ENCODE measurements at places on chromosomes 16 and 17.

DNA sequence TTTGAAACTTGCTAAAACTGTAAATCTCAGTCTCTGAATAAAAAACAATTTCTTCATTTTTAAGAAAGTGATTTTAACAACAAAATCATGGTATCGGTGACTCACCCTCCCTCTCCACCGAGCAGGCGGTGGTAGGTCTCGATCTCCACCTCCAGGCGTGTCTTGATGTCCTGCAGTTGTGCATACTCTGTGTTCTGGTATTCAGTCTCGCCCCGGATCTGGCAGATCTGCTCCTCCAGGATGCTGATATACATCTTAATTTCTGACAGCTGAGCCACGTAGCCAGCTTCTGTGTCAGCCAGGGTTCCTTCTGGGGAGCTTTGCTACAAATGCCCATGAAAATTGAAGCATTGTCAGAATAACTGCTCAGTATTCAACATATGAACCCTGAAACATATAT, 15.4 kb upstream of the KRT24 start:
- no peak for DNase-seq

DNA sequence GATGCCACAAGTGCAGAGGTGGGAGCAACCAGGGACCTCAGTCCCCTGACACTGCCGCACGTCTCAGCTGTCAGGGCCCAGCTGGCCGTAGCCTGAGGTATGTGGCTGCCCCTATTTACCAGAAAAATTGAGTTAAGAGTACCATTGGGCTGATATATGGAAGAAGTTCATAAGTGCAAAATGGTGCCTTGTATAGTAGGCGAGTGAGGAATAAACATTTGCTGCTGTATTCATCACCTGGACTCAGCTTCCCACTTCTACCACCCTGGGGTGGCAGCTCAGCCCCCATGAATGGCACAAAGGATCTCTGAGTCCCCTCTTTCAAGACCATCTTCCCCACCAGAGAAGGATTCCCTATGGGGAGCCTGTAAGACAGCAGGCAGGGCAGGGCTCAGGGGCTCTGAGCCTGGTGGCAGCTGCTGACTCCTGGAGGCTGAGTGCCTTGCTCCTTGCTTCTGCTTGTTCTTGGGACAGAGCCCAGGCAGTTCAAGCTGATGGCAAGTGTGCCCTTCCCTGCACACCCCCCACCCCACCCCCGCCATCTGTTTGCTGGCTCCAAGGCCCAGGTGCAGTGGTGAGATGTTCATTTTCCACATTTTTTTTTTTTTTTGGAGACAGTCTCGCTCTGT, 29.0 kb downstream of the TRPV2 start:
- no peak for DNase-seq

GRCh38 chr16:15708096-15708495, 58.1 kb downstream of the NDE1 start:
- DNase-seq: no peak

DNA sequence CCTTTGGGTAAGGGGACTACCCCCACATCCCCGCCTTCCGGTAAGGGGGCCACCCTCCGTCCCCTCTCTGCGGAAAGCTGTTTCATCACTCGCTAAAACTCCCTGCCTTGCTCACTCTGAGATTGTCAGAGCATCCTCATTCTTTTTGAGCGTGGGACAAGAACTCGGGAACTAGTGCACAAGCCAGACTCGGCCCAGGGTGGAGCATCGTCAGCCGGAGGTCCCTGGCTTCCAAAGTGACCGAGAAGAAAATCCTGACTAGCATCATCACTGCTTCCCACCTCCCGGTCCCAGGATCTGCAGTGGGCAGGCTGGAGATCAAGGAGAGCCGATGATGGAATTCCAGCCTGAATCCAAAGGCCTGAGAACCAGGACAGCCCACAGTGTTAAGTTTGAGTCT, 380.3 kb downstream of the SEC14L1 start:
- DNase-seq: no peak

- DNase-seq: no peak
These were observed 163.6 kb upstream of the C17orf78 start for GRCh38 chr17:37212179-37212578.

- DNase-seq: no peak
These were observed 9.2 kb downstream of the FMNL1 start for GRCh38 chr17:45230787-45231480.

- no peak for DNase-seq
These were observed 213.4 kb upstream of the GSE1 start for GRCh38 chr16:85399583-85400284.

GRCh38 chr17:9809409-9809808, 12.5 kb downstream of the GSG1L2 start:
- no peak for DNase-seq

DNA sequence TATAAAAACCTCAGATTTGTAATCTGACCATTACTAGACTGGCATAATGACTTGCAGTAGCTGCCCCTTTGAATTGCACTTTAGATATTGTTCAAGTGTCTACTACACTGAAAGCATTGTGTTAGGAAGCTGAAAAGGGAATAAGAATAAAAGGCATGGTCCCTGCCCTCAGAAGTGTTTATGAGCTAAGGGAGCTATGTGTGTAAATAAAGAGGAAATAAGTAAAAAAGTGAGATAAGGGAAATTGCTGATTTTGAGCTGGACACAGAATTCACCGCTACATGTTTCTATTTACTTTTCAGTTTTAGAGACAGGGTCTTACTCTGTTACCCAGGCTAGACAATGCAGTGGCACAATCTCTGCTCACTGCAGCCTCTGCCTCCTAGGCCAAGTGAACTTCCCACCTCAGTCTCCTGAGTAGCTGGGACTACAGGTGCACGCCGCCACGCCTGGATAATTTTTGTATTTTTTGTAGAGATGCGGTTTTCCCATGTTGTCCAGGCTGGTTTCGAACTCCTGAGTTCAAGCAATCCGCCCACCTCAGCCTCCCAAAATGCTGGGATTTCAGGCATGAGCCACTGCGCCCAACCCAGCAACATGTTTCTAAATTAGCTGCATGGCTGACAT, 57.0 kb downstream of the GRB2 start:
- no peak for DNase-seq

GRCh38 chr16:27237219-27238015, 31.2 kb downstream of the NSMCE1 start:
- no peak for DNase-seq

- DNase-seq: no peak
These were observed 105.3 kb downstream of the VPS53 start for GRCh38 chr17:609232-609810.

GRCh38 chr17:56773124-56773523, 60.6 kb downstream of the C17orf67 start:
- no peak for DNase-seq

Measured in cerebellar nuclear complex (tissue), 1 donor.